Stimulated activated CD4-positive, alpha-beta T cell treated with anti-CD3 and anti-CD28 coated beads, Interleukin-4, amount 100 ng/mL, for 4 hours (primary cell): ENCODE measurements at places on chromosomes 6 and 20.

DNA sequence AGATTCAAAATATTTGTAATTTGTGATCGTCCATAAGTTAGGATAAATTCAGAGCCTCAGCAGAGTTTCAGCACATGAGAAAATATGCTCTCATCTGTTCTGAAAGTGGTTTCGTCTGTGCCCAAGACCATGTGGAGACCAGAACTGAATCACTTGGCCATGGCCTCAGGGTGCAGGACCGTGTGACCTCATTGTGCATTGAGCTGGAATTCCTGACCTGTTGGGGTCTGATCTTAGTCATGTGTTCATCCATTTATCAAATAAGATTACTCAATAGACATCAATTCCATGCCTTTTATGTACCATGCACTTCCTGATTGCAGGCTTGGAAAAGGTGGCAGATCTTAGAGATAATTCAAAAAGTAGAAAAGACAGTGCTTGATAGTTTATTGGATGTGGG is 680.5 kb downstream of the QKI start:
- no peak for DNase-seq

- DNase-seq = no peak
These were observed 215.8 kb downstream of the GRM1 start for GRCh38 chr6:146244630-146245143.

- no peak for DNase-seq
These were observed 32.4 kb downstream of the AAR2 start for GRCh38 chr20:36268440-36269342.

- DNase-seq = no peak
These were observed 318.0 kb downstream of the GRIK2 start for GRCh38 chr6:101711518-101711917.

GRCh38 chr20:48057251-48057650 is 272.0 kb upstream of the SULF2 start:
- no peak for DNase-seq

DNA sequence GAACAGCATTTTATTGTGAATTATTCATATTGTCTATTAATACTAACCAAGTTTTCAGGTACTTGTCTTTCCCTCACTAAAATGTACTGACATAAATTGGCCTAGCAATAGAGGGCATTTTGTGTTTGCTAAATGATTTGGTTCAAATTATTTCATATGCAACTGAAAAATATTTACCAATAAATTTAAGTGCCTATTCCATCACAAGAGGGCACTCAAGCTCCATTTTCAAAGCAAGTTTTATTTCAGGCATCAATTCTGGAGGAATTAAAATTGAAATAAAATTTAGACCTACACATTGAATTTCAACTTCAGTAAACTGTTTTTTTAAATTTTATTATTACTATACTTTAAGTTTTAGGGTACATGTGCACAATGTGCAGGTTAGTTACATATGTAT is 114.3 kb upstream of the SYNCRIP start:
- no peak for DNase-seq
